ENCODE measurements at places on chromosomes 1 and 21. TPM values are rescaled to one million over a fixed set of nuclear protein-coding genes. Genes with fewer than 3 reads are reported as not detected.
A peak's percentile ranks its signal among the peaks of the same experiment; 100 is the strongest.

GRCh38 chr1:19650416-19651140 lies 6.5 kb downstream of the NBL1 start:
- H3K27ac ChIP-seq, result no peak overlapping the region
- peaks cover 16% of the 10 kb centered on the region for H3K36me3 ChIP-seq
- no peaks in the 10 kb centered on the region for H3K27me3 ChIP-seq
- no peak overlapping the region for H3K4me3 ChIP-seq
- DNase-seq, result no peak

DNA sequence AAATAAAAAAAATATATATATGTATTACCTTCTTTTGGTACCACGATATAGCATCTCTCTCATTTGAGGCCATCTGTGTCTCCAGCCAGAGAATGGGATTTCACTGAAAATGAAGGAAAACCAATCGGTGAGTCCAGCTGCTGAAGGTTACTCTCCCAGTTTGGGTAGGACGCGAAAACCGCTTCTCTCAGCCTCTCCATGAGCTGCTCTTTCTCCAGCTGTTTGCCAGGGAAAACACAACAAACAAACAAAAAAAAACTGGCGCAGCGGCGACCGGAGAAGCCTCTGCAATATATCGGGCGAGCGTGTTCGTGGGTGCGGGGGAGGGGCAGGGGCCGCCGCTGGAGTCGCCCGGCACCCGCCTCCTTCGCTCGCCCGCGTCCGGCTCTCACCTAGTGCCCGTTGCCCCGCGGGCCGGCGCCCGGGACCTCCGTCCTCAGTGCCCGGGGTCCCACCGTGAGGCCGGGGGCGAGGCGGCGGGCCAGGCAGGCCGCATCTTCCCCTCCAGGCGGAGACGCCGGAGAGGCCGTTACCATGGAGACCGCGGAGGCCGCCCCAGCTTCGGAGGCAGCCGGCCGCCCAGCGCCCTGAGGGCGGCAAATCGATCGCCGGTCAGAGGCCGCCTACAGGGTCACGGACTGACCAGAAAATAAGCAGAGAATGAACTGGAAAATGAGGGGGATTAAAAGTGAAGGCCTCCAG lies 504 bp downstream of the PHTF1 start:
- H3K4me1 ChIP-seq, result peaks cover 4% of the 10 kb centered on the region
- peak overlapping the region; percentile 99 for H3K27ac ChIP-seq
- H3K27me3 ChIP-seq, result no peaks in the 10 kb centered on the region
- DNase-seq, result peak; percentile 90

CSF3R gene
- 1.1 TPM for total RNA-seq

KCNE2 gene
- total RNA-seq, result 0.59 TPM

APP gene
- 470 TPM for total RNA-seq

FCGR1A gene
- not detected for total RNA-seq

GRCh38 chr21:24096651-24097050 lies 1510.6 kb downstream of the MRPL39 start:
- H3K27ac ChIP-seq, result no peak overlapping the region
- DNase-seq, result no peak
- no peaks in the 10 kb centered on the region for H3K27me3 ChIP-seq
- H3K36me3 ChIP-seq, result no peaks in the 10 kb centered on the region

- no peaks in the 10 kb centered on the region for H3K36me3 ChIP-seq
- no peak overlapping the region for H3K27ac ChIP-seq
- H3K27me3 ChIP-seq, result no peaks in the 10 kb centered on the region
- peaks cover 2% of the 10 kb centered on the region for H3K4me1 ChIP-seq
Measured at GRCh38 chr1:173057984-173058383, 7.2 kb upstream of the TNFSF18 start.

OR2T2 gene
- total RNA-seq, result not detected

GRCh38 chr1:23984417-23985186 lies 4.5 kb upstream of the SRSF10 start:
- no peaks in the 10 kb centered on the region for H3K4me1 ChIP-seq
- H3K27ac ChIP-seq, result no peak overlapping the region
- no peaks in the 10 kb centered on the region for H3K36me3 ChIP-seq
- H3K27me3 ChIP-seq, result no peaks in the 10 kb centered on the region
- no peak for DNase-seq

- H3K4me3 ChIP-seq, result no peak overlapping the region
- H3K27ac ChIP-seq, result no peak overlapping the region
- H3K36me3 ChIP-seq, result peaks cover 69% of the 10 kb centered on the region
- DNase-seq, result no peak
- no peaks in the 10 kb centered on the region for H3K4me1 ChIP-seq
- H3K27me3 ChIP-seq, result no peaks in the 10 kb centered on the region
Measured at GRCh38 chr1:6592441-6592840, 10.2 kb downstream of the KLHL21 start.

ANGPTL3 gene
- total RNA-seq, result not detected

- H3K27ac ChIP-seq, result no peak overlapping the region
- DNase-seq, result no peak
- H3K4me1 ChIP-seq, result no peaks in the 10 kb centered on the region
- H3K36me3 ChIP-seq, result no peaks in the 10 kb centered on the region
- no peak overlapping the region for H3K4me3 ChIP-seq
- peaks cover 4% of the 10 kb centered on the region for H3K27me3 ChIP-seq
Measured at GRCh38 chr1:177953549-177953948, 16.3 kb downstream of the SEC16B start.

LRRC53 gene
- total RNA-seq, result not detected

DNA sequence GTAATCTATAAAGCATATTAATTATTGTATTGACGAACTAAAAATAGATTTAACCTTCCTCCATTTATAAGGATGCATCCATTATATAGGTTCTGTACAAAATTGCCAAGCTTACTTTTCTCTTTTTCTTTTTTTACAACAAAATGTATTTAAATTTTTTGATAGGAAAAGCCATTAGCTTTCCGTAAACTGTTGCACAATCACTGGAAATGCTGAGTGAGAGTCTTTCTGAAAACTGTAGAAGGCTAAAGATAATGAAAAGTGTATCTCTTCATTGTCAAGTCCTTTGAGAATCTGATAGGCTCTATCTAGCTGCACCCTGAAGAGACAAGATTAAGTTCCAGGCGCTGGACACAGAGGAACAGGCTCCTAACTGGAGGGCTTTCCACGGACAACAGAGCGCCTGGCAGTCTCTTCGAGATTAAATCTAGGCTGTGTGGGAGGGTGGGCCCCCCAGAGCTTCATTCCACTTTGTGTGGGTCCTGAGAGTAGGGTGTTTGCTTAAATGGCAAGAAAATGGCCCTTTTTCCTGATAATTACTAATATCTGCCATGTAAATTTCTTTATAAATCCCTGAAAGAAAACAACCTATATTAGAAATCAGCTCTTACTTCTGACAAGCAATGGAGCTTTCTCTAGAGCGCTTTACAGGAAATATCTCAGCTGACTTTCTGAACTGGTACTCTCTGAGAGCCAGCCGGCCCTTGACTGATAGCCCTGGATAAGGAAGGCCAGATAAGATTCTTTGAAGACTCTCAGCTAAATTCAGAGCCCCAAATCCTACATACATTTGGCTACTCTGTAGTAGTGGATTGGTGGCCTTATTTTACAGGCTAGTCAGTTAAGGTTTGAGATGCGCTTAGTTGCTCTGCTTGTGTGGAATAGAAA lies 108.3 kb downstream of the FMN2 start:
- peaks cover 3% of the 10 kb centered on the region for H3K4me1 ChIP-seq
- no peak overlapping the region for H3K27ac ChIP-seq
- no peak for DNase-seq
- no peaks in the 10 kb centered on the region for H3K27me3 ChIP-seq
- peaks cover 39% of the 10 kb centered on the region for H3K36me3 ChIP-seq
- H3K4me3 ChIP-seq, result peak overlapping the region; percentile 63

DNA sequence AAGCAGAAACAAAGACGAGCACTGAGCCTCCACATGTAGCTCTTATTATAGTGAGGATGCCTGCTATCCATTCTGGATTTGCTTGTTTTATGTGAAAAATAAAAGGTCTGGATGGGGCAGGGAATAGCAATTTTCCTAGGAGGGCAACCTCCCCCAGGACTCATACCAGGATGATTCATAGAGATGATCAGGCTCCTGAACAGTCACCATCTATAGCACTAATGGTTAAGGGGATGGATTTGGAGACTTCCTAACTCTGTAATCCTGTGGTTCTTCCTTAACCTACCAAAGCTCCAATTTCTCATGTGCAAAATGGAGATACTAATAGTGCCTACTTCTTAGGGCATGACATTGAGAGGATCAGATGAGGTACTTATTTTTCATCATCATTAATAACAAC lies 34.5 kb upstream of the CD58 start:
- H3K27me3 ChIP-seq, result no peaks in the 10 kb centered on the region
- H3K36me3 ChIP-seq, result no peaks in the 10 kb centered on the region
- H3K4me1 ChIP-seq, result no peaks in the 10 kb centered on the region
- no peak overlapping the region for H3K4me3 ChIP-seq
- no peak for DNase-seq

DNA sequence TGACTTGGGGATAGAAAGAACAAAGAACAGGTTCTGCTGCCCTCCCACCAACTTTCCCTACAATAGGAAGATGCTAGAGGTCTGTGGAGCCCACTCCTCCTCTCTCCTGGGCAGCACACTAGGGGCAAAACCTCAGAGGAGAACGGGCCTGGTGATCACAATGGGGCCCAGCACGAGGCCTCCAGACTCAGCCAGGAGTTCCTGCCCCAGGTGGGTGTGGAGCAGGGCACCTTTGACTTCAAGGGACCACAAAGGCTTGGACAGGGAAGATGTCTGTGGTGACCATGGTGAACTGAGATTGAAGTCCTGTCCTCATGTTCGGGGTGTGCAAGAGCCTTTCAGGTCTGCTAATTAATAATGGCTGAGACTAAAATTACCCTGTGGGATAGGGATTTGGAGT lies 88.8 kb downstream of the LAMC2 start:
- peaks cover 20% of the 10 kb centered on the region for H3K4me1 ChIP-seq
- peaks cover 22% of the 10 kb centered on the region for H3K27me3 ChIP-seq
- H3K4me3 ChIP-seq, result no peak overlapping the region
- no peaks in the 10 kb centered on the region for H3K36me3 ChIP-seq

NIT1 gene
- total RNA-seq, result 51.0 TPM

UTS2 gene
- not detected for total RNA-seq

GRCh38 chr1:93768380-93768863 lies 86.8 kb upstream of the BCAR3 start:
- peaks cover 28% of the 10 kb centered on the region for H3K4me1 ChIP-seq
- H3K4me3 ChIP-seq, result peak overlapping the region; percentile 27
- peak; percentile 52 for DNase-seq
- H3K27ac ChIP-seq, result peak overlapping the region; percentile 76
- no peaks in the 10 kb centered on the region for H3K36me3 ChIP-seq

GUCA2B gene
- total RNA-seq, result not detected

AMY1C gene
- total RNA-seq, result not detected

DNA sequence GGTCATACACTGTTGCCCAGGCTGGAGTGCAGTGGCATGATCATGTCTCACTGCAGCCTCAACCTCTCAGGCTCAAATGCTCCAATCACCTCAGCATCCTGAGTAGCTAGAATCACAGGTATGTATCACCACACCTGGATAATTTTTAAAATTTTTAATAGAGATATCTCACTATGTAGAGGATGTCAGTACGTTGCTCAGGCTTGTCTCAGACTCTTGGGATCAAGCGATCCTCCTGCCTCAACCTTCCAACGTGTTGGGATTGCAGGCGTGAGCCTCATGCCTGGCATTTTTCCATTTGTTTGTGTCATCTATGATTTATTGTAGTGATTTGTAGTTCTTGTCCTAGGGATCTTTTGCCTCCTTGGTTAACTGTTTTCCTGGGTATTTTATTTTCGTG lies 985.2 kb upstream of the B3GALT2 start:
- no peak for DNase-seq
- no peak overlapping the region for H3K4me3 ChIP-seq
- H3K27me3 ChIP-seq, result no peaks in the 10 kb centered on the region
- no peaks in the 10 kb centered on the region for H3K4me1 ChIP-seq
- H3K27ac ChIP-seq, result no peak overlapping the region

GLMP gene
- 79.5 TPM for total RNA-seq

DNA sequence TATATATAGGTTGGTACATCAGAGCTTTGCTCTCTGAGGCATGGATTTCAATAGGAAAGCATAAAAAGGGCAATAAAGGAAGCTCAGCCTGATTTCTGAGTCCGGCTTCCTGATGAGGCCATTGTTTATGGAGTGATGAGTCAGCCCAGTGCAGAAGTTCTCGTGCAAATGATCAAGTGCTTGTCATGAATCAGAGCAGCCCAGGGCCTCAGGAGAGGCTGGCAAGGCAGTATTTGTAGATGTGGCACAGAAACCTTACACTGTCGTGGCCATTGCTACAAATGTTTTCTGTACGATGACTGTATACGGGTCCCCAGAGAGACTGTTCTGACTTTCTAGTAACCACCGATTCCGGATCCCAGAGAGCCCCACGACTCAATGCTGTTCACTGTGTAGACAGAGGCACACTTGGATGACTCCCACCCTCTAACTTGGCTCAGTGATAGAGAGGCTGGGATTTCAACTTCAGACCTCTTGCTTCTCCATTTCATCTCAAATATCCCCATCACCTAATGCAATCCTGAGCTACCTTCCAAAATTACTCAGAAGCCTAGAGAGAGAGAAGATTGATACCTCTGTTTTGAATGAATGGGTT lies 26.8 kb downstream of the UMODL1 start:
- no peak overlapping the region for H3K4me3 ChIP-seq
- no peaks in the 10 kb centered on the region for H3K4me1 ChIP-seq
- no peak overlapping the region for H3K27ac ChIP-seq
- H3K36me3 ChIP-seq, result no peaks in the 10 kb centered on the region

DNA sequence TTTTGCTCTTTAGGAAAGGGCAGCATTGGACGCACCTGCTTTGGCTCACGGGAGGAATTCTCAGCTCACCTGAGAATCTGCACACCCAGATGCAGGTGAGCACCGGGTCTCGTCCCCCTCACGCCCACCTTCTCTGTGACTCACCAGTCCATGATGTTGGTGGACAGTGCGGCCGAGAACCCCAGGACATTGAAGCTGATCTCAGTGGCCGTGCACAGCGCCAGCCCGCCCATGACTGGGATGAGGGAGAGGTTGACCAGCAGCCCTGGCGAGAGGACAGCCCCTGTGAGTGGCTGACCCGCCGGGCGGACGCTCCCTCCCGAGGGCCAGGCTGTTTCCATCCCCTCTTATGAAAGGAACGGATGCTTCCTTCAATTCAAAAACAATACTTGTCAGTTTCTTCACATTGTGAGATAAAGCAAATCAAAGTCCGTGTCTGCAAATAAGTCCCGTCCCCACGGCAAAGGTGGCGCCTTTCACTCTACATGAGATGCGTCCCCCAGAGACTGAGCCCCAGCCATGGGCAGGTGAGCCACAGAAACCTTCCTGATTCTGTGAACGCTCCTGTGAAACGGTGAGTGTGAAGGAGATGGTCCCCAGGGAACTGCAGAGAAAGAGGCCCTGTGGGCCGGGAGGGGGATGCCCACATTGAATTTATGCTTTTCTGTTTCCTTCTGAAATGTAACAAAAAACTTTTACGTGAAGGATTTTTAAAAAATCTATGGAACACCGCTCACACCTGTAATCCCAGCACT lies 12.7 kb upstream of the CDK11B start:
- no peaks in the 10 kb centered on the region for H3K4me1 ChIP-seq
- H3K27ac ChIP-seq, result no peak overlapping the region
- no peak overlapping the region for H3K4me3 ChIP-seq

- no peak overlapping the region for H3K4me3 ChIP-seq
- DNase-seq, result no peak
- H3K4me1 ChIP-seq, result no peaks in the 10 kb centered on the region
- no peak overlapping the region for H3K27ac ChIP-seq
- H3K27me3 ChIP-seq, result no peaks in the 10 kb centered on the region
Measured at GRCh38 chr1:71834601-71835441, 447.5 kb downstream of the NEGR1 start.

Measured in endodermal cell (in vitro differentiated cells).